Stimulated activated CD4-positive, alpha-beta T cell treated with anti-CD3 and anti-CD28 coated beads, Interleukin-1b, Interleukin-23, amount 100 ng/mL, for 48 hours (primary cell): ENCODE measurements at places on chromosomes 5 and 9.

GRCh38 chr5:66810848-66811261 lies 214.7 kb downstream of the MAST4 start:
- no peak for DNase-seq

DNA sequence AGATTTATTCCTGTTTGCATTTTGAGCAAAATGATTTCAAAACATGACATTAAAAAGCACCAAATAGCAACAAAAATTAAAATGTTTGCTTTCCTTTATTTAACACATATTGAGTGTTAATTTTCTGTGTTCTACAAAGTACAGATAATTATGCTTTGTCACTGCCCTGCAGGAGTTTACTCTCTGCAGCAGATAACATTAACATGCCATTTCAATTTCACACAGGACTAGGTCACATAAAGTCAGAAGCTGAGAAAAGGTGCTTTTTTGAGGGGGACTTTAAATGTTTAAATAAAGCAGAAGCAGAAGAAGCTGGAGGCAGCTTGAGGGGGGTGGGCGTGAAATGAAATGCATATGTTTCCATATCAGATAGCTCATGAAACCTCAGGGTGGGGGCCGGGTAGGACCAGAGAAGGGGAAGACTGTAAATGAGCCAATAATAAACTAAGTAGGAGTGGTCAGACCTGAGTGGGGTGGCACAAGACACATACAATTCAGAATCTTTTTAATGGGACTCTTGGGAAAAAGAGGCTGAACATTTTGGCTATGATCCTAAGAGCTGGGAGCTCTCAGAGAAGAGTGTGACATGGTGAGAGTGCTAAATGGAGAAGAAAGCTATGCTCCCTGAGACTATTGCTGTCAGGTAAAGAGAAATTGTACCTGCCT lies 387.5 kb downstream of the FAM170A start:
- DNase-seq = no peak

- DNase-seq = no peak
Measured at GRCh38 chr9:89719202-89719601, 114.4 kb downstream of the GADD45G start.

- DNase-seq = no peak
Measured at GRCh38 chr5:2256691-2257280, 374.1 kb upstream of the IRX4 start.

- DNase-seq = no peak
Measured at GRCh38 chr5:45697201-45697600, 1.0 kb upstream of the HCN1 start.
